ENCODE measurements at places on chromosomes 6 and 20.

DNA sequence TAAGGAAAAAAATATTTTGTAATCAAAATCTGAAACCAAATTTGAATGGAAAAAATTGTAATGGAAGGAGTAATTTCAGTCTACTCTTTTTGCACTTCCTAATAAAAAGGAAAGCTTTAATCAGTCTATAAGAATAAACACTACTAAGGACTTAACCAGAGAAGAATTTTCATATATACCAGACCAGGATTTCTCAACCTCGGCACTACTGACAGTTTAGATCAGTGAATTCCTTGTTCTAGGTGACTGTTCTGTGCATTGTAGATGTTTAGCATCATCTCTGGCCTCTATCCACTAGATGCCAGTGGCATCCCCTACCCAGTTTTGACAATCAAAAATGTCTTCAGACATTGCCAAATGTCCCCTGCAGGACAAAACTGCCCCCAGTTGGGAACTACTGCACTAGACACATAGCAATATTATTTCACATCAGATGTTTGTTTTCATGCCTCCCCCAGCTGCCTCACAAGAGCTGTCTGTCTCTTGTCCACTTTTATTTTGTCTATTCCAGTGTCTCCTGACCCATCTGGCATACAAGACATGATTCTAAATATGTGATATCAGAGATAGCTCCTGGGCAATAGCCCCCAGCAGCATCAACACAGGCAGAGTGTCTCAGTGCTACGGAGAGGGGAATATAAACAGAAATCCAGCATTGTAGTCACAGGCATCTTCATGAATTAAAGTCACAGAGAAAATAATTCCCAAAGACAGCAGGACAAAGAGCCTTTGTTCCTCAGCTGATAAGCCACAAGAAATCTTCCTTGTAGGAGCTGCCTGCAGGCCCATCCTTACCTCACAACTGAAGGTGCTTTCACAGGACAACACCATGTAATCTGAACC, 27.0 kb downstream of the DNAAF9 start:
- DNase-seq, result no peak

GRCh38 chr6:56222499-56222898, 24.9 kb downstream of the COL21A1 start:
- no peak for DNase-seq

GRCh38 chr6:135165031-135165430, 16.1 kb upstream of the MYB start:
- no peak for DNase-seq

- no peak for DNase-seq
Observed at GRCh38 chr20:18750735-18751134, 62.8 kb upstream of the SCP2D1 start.

GRCh38 chr6:32413427-32414047, 6.6 kb upstream of the BTNL2 start:
- DNase-seq, result peak; percentile 87

DNA sequence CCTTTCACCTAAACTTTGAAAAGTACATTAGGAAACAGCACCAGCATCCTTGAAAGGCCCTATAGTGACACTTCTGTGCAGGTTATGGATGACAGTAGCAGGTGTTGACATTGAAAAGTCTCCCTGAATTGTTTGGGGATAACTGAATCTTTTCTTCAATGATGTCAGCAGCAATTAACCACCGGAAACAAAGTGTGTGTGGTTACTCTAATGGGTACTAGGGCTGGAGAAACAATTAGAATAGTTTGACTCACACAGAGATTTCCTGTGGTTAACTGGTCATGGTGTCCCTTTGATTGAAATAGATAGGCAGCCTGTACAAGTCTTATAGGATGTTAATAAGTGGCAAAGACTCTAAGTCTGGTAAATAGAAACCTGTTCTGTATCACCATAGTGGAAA, 189.1 kb downstream of the TBX18 start:
- peak; percentile 33 for DNase-seq

DNA sequence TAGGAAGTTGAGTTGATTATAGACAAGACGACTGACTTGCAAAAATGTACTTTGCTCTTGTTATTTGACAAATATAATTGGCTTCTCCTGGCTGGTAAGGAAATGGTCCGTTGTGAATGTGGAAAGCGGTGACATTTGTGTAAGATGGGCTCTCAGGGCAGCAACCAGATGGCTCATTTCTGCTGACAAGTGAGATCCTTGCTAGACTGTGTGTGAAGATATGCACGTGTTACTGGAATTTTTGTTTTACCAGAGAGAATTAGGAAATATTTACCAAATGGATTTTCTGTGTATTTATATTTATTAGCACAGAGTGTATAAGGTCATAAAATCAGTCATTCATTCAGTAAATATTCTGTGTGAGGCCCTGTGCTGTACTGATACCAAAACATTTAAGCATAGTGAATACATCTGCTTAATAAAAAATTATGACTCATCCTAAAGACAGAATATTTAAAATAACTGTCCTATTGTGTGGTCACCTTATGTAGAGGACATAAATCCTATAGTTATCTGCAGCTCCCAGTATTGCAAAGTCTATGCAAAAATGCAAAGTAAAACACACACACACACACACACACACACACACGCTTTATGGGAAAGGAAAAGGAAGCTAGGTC, 109.9 kb upstream of the ASF1A start:
- no peak for DNase-seq

GRCh38 chr6:30150671-30151395, 10.2 kb downstream of the TRIM10 start:
- DNase-seq, result no peak

DNA sequence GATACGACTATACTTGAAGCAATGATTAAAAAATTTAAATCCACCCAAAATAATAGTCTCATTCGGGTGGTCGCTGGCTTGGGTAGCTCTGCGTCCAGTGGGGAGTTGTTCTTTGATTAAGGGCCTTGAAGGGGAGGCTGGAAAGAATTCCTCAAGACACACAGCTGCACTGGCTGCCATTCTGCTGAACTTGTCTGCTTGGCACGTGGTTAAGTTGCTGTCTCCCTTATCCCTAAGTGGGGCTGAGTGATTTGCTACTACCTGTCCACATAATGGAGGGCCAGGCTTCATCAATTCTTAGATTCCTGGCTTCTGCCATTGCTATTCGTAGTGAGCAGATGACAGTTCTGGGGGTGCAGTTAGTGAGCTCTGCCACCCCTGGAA, 98.5 kb downstream of the GMPR start:
- DNase-seq, result no peak

- no peak for DNase-seq
Observed at GRCh38 chr6:165800337-165800736, 137.3 kb upstream of the PDE10A start.
